ENCODE measurements at places on chromosomes 1 and 21.

DNA sequence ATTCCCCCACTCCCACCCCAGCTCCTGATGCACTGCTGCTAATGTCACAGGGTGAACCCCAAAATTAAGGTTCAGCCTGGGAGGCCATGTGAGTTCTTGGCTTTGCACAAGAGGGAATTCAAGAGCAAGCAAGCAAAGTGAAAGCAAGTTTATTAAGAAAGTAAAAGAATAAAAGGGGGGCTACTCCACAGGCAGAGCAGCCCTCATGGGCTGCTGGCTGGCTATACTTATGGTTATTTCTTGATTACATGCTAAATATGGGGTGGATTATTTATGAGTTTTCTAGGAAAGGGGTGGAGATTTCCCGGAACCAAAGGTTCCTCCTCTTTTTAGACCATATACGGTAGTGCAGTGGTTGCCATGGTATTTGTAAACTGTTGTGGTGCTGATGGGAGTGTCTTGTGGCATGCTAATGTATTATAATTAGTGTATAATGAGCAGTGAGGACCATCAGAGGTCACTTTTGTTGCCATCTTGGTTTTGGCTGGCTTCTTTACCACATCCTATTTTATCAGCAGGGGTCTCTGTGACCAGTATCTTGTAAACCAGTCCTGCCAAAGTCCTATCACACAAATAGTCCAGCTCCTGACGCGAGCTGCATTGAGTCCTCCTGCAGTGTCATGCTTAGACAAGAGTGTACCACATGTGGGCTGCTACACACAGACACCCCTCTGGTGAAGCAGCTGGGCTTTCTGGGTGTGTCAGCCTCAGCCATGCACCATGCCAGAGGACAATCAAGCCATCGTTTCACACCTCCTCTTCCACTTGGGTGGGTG, 46.4 kb upstream of the CSF1 start:
- peak; percentile 29 for DNase-seq

DNA sequence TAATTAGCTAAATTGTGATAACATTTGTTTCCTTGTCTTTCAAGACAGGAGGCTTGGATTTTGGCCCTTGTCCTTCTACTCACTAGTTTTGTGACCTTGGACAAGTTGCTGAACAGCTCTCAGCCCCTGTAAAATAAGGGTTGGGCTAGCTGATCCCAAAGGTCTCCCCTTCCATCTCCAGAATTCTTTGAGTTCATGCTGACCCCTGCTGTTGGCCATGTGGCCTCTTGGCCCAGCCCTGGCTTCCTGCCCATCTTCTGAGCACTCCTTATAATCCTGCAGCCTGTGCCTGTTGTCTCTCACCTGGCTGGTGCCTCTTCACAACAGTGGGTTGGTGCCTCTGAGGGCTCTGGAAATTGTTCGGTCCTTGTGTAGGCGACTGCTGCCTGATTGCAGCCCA, 10.1 kb downstream of the PTGFRN start:
- DNase-seq, result no peak

DNA sequence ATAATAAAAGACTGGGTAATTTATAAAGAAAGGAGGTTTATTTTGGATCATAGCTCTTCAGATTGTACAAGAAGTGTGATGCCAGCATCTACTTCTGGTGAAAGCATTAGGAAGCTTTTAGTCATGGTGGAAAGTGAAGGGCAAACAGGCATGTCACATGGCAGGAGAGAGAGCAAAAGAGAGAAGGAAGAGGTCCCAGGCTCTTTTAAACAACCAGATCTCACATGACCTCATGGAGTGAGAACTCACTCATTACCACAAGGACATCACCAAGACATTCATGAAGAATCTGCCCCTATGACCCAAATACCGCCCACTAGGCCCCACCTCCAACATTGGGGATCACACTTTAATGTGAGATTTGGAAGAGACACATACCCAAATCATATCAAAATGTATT, 10.0 kb downstream of the RPTN start:
- DNase-seq, result no peak

DNA sequence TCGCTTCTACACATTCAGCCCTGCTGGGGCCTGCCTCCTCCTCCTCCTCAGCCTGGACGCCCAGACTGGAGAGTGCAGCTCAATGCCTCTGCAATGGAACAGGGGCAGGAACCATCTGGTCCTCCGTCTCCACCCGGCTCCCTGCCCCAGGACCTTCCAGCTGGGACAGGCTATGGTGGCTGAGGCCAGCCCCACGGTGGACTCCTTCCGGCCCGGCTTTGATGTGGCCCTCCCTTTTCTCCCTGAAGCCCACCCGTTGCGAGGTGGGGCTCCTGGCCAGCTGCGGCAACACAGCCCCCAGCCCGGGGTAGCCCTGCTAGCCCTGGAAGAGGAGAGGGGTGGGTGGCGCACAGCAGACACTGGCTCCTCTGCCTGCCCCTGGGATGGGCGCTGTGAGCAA, 1.4 kb downstream of the EXTL1 start:
- no peak for DNase-seq

DNA sequence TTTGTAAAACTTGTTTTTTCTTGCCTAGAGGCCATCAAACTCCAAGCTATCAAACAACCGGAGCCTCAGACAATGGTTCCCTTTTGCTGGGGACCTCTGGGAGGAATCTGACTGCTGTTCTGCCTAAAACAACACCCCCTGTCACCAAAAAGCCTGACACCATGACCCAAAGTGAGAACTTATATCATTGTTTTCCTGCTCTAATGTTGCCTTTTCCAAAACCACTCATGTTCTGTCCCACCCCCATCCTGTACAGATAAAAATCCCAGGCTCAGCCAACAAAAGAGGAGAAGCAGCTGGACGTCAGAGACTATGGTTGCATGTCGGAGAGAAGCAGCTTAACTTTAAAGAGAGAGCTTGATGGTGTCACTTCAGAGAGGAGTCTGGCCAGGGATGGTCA, 327.2 kb upstream of the CXADR start:
- no peak for DNase-seq

DNA sequence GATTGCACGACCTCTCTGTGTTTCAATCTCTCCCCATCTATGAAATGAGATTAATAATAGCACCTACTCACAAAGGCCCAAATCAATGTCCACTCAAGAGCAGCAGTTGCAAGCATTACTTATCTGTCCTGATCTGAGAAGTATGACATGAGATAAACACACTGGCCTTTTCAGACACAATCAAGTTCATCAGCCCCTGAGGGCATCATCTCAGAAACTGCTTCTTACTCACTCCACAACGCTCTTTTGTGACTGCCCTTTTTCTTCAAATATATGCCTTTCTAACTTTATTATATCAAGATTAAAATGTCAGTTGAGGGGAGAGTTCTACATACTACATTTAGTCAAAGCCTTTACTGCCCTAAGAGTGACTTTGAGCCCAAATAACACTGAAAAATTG, 371.9 kb upstream of the SPAG17 start:
- DNase-seq, result no peak

DNA sequence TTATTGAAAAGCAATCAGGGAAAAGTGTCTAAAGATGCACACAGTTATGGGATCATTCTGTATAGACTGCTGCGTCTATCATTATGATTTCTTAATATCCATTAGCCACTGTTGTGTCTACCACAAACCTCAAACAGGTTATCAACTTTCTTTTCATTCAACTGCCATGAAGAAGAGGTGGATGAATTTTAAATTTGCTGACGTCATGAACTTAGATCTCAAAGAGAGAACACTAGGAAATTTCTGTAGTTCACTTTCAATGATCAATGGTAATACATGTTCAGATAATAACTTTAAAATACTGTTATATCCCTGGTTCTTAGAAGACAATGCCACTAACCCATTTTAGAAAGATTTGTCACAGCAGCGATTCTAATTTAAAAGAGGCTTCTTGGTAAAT, 6.7 kb downstream of the PLA2G4A start:
- DNase-seq, result no peak

DNA sequence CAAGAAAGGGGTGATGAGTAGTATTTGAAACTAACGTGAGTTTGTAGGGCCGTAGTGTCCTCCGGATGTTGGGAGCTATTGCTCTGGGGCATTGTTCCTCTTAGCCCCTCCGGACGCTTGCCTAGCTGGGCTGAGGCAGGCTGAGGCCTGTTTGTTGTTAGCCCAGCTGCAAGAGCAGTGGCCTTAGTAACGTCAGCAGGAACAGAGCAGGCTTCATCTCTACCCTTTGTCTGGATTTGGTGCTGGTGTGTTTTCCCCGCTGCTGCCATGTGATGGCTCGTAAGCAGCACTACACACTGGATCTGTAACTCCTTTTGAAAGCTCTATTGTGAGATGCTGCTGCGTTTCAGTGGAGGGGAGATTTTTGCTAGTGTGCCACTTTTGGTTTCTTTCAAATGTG, 57.6 kb downstream of the DNM3 start:
- no peak for DNase-seq

- no peak for DNase-seq
Measured at GRCh38 chr21:43693981-43694380, 24.9 kb upstream of the PDXK start.

GRCh38 chr1:205664399-205665017, 15.8 kb downstream of the SLC45A3 start:
- DNase-seq, result peak; percentile 57

GRCh38 chr1:118183586-118183985, 1.4 kb downstream of the SPAG17 start:
- DNase-seq, result no peak

- DNase-seq, result no peak
Measured at GRCh38 chr1:226763905-226764264, 24.8 kb upstream of the ITPKB start.

DNA sequence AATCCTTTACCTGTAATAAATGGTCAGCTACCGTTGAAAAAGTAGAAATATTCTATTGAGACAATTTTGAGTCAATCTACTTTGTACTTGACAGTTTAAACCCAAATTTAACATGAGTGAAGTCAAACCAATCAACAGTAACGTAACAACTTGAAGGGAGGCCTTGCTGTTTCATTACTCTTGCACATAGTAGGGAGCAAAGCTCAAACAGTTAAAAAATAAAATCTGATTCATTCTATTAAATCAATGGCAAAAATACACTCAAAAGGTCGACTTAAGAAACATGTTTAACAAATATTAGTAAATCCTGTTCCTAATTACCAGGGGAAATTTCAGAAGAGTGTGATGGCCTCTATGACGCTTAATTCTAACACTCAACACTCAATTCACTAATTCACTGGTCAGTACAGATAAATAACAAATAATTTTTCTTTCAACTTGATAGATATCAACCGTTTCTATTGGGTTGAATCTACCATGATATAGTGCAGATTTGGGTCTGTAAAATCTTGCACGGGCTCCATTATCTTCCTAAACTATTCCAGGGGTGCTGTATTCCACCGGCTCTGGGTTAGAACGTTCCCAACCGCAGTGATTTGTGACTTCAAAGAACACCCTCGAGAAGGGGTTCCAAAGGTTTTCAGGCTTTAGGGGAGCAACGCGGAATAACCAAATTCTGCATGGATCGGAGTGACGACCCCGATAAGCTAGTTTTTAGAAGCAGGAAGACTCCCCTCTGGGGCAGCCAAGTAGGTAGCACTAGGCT, 1.4 kb downstream of the TARBP1 start:
- DNase-seq, result no peak

- DNase-seq, result no peak
Measured at GRCh38 chr1:10940451-10940804, 72.0 kb upstream of the TARDBP start.

- DNase-seq, result no peak
Measured at GRCh38 chr21:33682992-33683627, 40.8 kb downstream of the ITSN1 start.

DNA sequence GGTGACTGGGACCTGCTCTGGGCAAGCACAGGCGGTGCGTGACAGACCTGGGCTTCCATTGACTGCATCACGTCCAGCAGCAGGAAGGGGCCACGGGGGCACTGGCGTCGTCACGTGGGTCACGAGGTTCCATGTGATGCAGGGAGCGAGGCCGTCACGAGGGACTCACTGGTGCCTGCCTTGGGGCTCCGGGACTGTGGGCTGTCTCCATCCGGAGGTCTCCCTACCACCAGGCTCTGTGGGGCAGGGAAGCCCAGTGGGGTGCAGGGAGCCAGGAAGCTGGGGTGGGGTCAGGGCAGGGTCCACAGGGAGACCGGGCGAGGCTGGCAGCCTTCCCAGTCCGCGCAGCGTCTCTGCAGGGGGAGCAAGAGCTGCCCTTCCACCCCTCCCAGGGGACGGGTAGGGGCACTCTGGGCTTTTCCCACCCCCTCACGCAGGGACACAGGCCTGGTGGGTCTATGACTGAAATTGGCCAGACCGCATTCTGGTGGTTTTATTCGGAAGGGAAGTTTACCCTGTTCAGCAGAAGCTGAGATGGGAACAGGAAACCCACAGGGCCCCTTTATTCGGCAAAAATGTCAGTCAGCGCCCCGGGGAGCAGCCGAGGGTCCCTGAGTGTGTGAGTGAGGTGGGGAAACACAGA, 416 bp upstream of the TNFRSF14 start:
- peak; percentile 97 for DNase-seq

DNA sequence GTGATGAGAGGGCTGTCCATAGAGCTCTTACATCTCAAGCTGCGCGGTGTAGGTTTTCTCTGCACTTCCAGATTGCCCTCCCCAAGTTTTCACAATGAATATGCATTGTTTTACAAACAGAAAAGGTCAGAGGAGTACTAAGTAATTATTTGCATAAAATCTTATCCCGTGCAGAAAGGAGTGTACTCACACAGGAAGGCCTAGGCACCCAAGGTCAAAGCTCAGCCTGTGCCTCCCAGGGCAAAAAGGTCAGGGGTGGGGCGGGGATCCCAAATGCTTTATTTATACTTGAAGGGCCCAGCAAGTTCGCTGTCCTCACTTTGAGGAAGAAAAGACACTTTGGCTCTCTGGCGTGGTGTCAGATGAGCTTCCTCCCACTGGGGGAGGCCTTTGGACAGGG, 10.3 kb upstream of the KCNE1 start:
- DNase-seq, result no peak

DNA sequence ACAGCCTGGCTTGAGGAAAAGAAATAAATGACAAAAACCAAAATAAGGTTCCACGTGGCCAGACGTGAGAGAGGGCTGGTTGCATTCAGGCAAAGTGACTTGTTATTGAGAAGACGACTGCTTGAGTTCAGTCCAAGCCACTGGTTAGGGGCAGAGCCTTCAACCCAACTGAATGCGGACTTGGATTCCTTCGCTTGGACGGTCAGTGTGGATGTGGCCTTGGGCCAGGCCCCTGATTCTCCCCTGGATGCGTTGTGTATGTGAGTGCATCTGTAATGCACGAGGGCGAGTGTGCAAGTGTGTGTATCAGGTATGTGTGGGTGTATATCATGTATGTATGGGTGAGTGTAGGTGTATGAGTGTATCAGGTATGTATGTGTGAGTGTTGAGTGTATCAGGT, 1.9 kb downstream of the PLA2G2F start:
- DNase-seq, result no peak

DNA sequence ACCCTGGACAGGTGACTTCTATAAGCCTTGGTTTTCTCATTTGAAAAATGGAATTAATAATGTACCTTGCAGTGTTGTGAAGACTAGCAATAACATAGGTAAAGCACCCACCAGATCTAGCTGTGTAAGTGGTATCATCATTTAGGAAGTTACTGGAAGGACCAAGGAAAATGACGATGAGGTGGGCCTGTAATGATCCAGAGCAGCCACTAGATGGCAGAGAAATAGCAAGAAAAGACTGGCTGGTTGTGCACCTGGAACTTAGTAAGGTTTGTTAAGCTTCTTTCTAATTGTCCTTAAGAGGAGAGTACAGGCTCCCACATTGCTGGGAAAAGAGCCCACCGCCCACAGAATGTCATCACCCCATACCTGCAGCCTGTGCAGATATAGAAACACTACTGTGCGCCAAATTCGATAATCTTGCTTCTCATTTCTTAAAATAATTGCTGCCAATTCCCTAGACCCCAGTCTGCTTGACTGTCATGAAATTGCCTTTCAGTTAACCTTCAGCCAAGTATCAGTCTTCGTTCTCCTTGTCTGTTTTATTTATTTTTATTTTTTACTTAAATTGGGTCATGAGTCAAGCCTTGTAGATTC, 37.2 kb downstream of the WNT4 start:
- DNase-seq, result peak; percentile 43
